ENCODE measurements at places on chromosomes 7 and 10.

DNA sequence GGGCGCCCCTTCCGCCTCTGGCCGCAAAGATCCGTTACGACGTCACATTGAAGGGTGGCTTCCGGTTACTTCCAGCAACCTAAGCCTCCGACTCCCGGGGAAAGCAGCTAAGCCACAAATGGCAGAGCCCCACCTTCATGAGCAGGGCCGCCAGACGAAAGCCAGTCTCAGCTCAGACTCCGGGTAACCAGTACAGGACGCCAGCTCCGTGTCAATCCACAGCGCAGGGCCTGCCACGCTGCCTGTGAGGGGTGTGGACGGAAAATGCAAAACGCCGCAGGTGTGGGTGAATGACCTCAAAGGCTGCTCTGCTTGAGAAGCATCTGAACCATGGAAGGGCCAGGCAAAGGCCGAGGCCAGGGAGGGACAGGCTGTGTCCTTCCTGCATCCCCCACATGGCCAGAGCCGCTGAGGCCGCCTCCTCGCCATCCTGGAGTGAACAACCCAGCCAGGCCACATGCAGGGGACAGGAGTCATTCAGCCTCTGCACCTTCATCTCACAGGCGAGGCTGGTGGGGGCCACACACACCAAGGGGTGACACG is 53.5 kb upstream of the PPP2R2D start:
- DNase-seq: no peak

DNA sequence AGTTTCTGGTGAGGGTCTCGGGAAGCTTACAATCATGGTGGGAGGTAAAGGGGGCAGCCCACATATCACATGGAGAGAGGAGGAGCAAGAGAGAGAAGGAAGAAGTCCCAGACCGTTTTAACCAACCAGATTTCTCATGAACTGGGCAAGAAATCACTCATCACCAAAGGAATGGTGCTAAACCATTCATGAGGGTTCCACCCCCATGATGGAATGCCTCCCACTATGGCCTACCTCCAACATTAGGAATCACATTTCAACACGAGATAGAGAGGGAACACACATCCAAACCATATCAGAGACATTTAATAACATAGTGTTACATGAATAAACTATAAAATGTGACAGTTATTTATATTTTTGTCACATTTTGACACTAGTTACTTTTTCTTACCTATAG is 214.8 kb upstream of the MAGI2 start:
- no peak for DNase-seq

DNA sequence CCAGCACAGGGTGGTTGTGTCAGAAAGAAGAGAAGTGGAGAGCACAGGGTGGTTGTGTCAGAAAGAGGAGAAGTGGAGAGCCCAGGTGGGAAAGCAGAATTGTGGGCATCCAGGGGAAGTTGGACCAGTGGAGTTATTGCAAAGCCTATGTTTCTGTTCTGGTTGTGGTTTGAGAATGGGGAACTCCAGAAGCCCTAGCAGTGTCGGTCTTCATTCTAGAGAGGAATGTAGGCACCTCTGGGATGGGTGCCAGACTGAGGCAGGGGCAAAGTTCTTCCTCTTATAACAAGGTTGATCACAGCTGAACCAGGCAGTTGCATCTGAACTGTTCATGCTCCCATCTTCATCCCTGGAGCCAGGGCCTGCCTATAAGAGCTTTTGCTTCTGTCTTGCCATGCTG is 954 bp downstream of the FSCN3 start:
- peak; percentile 62 for DNase-seq

- DNase-seq: no peak
These were observed 283.9 kb downstream of the SDHAF3 start for GRCh38 chr7:97401398-97401797.

DNA sequence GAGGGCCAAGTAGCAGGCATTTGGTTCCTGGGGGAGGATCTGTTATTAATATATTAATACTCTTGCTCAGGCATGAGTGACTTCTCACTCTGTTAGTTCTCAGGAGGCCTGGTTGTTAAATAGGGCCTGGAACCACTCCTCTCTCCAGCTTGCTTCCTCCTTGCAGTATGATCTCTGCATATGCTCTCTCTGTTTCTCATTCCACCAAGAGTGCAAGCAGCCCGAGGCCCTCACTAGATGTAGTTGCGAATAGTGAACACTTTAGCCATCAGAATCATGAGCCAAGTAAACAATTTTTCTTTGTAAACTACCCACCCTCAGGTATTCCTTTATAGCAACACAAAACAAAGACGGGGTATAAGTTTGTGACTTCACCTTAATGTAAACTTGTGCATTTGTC is 784.3 kb downstream of the DNAJB9 start:
- DNase-seq: no peak

DNA sequence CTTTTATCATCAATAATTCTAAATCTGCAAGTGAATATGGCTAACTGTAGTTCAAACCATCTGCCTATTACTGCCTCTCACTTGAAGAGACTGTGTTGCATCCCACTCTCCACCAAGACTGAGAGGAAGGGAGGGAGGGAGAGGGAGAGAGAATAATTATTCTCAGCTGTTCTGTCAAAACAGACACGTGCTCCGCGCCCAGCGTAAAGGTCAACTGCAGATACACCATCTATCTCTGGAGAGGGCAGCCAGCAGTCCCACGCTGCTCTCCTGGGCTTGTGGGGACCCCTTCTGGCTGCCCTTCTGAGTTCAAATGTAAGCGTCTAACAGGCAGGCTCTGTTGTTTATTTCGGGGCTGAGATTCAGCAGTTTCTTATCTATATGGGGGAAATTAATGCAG is 625.5 kb upstream of the GALNT17 start:
- DNase-seq: no peak

DNA sequence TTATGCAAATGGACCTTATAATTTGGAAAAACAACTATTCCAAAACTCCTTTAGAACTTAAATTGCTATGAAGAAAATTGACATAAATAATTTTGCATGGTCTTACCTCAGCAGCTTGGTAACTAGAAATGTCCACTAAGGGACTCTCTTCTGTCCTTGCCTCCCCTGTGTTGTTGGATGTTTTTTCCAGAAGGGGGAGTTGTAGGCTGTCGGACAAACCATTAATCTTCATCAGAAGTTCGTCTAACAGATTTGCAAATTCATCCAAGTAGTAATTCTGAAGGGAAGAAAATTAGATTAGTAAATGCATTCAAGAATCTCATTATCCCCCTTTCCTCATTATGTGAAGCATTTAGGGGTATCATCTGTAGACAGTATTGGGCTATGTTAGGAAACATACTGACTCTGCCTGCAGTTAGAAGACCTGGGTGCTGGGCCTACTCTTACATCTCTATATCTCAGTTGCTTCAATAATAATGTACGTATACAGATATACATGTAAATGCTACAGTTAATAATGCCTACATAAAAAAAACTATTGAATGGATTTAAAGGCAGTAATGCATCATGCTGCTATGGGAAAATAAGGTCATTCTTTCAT is 155.6 kb downstream of the PKD1L1 start:
- no peak for DNase-seq

GRCh38 chr10:43648095-43648397 is 635 bp downstream of the ZNF32 start:
- no peak for DNase-seq

DNA sequence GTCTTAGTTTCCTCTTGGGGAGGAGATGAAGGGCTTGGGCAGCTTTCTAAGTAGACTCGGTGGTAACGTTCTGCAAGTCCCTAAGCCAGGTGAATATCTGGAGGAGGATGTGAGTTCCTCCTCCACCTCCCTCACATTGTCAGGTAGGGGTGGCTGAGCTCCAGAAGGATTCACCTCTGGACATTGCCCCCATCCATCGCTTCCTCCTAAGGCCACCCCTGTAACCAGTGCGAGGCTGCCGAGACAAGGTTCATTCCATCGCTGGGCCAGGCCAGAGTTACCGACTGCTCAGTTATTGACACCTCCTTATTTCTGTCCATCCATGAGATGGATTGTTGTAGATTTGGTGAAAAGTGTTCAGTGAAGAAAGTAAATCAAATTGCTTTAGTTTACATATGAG is 334.1 kb upstream of the KLF6 start:
- no peak for DNase-seq

- no peak for DNase-seq
These were observed 72.4 kb upstream of the C1GALT1 start for GRCh38 chr7:7109934-7110333.

DNA sequence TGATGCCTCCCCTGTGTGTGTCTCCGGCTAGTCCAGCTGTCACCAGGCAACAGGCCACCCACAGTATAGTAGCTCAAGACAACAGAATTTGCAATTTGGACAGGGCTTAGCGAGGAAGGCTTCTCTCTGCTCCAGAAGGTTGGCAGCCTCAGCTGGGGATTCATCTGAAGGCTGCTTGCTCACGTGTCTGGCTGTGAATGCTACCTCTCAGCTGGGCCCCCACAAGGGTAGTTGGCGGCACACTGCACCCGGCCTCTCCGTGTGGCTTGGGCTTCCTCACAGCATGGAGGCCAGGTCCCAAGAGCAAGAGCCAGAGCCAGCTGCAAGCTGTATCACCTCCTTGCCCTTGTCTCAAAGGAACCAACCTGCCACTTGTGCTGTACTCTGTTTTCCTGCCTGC is 19.2 kb downstream of the ECHDC3 start:
- DNase-seq: no peak

DNA sequence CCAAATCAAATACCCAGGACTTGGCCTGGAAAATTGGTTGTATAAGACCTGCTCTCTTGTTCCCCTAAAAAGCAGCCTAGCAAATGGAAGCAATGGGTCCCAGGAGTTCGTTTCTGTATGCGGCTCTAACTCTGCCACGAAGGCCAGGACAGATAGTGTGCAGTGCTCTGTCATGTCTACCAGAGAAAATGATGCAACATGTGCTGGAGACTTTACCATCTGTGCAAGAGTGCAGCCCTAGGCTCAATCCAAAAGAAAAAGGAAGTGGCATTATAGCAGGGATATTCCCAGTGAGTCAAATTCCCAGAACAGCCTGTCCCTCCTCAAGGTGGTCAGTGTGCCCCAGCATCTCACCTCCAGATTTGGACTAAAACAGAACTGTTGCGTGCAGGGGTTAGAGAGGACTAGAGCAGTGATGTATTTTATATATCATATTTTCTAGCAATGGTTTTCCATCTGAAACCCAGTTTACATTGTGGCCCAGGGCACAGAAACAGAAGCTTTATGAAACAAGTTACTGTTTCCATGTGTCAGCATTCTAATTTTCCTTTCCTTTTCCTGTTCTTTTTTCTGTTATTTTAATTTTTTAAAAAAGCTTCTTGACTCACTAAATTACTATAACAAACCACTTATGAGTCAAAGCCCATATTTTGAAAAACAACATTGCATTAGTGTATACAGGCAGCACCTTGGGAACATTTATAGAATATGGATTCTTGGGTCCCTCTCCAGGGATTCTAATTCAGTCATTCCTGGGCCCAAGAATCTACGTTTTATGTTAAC is 311.2 kb downstream of the RNLS start:
- no peak for DNase-seq

DNA sequence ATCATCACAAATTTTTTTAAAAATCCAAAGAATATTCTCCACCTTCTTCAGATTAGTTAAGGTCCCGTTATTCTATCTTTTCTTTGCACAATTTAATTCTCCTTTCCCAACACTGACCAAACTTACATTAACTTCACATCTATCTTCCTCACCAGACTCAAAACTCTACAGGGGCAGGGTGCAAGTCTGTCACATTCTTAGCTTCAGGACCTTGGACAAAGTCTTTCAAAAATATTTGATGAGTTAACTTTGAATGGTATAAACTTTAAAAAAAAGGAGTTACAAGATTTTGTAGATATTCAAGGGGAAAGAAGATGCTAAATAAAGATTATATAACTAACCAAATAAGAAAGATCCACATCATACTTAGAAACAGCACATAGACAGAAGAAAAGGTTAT is 132.7 kb downstream of the ZNF438 start:
- no peak for DNase-seq

- no peak for DNase-seq
These were observed 34.3 kb downstream of the INPP5A start for GRCh38 chr10:132571650-132572544.

DNA sequence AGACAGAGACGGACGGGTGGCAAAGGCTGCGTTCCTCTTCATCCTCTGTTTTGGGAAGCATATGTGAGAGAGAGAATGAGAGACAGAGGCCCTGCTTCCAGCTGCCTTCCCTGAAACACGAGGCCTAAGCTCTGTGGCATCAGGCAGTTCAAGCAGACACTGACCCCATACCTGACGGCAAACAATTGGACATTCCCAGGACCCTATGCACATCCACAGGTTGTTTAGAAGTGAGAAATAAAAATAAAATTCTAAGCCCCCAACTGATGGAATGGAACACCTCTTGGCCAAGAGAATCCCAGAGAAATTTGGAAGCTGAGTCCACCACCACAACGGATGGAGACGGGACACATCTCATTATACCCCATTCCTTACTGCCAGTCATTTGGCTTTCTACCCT is 105.3 kb downstream of the CPXM2 start:
- DNase-seq: no peak

DNA sequence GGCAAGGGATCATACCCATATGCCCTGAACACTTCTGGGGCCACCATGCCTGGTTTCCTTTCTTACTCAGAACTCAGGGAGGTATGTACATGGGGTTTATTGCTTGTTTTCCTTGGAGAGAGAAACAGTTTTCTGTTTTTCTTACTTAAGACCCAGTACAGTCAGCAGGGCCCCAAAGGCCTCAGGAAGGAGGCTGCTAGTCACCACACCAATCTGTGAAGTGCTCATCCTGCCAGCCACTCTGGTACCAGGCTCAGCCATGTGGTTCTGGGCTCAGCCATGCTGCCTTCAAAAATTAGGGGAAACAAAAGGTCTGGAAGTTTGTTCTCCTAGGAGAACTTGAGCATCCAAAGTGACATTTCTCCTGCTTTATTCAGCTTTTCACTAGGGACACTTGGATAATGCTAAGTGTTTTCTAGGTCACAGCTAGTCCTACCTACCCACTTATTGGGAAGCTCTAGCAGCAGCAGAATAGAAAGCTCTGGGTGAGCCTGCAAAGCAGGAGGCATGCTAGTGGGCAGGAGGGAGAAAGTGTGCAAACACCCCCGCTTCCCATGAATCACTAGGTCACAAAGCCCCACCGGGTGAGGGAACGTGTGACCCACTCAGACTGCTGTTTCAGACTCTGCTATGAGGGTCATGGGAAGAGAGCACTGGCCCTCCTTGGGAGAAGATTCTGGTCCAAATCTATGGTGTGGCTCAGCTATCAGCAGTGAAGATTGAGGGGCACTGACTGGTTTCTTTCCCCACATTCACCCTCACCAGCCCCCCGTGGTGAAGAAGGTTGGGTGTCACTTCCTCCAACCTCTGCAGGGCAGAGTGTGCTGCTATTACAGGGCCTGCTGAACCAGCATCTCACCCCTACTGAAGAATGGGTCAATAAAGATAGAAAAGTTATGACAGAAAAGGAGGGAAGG is 23.9 kb downstream of the NUDCD3 start:
- DNase-seq: no peak

- DNase-seq: no peak
These were observed 383.4 kb upstream of the ADARB2 start for GRCh38 chr10:2120746-2121145.

GRCh38 chr7:108270385-108271015 is 140.3 kb upstream of the LAMB4 start:
- no peak for DNase-seq

Measured in globus pallidus (tissue), 1 donor.